ENCODE measurements at places on chromosomes 3 and 15.
A peak's percentile ranks its signal among the peaks of the same experiment; 100 is the strongest.

GRCh38 chr3:110456001-110456400 lies 615.6 kb upstream of the NECTIN3 start:
- no peak for DNase-seq

DNA sequence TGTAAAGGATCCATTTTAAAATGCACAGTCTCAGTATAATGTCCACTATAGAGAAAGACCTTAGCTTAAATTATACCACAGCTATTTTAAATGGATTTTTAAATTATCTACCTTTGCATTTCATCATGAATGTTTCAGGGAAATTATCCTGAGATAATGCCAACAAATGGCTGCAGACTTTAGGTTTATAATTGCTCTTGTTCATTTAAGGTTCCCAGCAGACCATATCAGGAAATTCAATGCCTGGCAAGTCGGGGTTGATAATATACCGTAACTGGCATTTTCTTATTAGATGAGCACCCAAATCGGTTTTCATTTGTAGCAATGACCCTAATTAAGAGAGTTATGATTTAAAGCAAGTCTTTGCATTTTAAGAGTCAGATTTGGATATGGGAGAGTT lies 227.1 kb upstream of the ARRDC4 start:
- DNase-seq, result no peak

- DNase-seq, result peak; percentile 56
Observed at GRCh38 chr3:44685128-44685800, 27.2 kb upstream of the ZNF502 start.

GRCh38 chr3:37290551-37290950 lies 116.2 kb upstream of the LRRFIP2 start:
- no peak for DNase-seq

GRCh38 chr15:85749261-85750151 lies 45.2 kb downstream of the KLHL25 start:
- no peak for DNase-seq

DNA sequence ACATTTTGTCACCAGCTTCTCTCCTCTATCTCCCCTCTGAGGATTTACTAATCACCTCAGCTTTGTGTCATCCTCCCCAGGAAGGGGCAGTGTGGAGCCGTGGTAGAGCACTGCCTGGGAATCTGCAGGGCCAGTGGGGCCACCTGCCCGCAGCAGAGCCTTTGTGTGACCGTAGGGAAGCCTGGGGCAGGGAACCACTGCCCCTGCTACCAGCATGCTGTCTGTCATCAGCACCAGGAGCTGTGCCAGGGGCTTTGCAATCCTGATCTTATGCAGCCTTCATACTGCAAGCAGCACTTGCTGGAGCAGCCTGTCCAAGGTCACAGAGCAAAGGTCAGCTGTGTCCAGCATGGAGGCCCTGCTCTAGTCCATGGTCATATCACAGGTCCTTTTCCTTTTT lies 170.2 kb upstream of the IL12A start:
- DNase-seq, result no peak

DNA sequence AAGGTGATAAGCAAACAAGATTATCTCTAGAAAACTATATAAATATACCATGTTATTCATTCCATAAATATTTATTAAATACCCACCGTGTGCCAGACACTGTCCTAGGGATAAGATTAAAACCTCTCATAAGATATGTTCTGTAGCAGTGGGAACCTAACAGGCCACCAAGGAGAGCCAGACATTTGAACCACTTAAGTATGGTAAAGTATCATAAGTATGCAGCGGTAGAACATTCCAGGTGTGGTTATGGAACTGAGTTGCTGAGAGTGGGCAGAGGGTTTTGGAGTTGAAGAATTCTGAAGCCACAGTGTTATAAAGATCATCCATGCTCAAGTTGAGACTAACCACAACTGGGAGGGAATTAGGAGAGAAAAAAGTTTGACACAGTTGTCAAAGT lies 14.7 kb downstream of the FILIP1L start:
- no peak for DNase-seq

DNA sequence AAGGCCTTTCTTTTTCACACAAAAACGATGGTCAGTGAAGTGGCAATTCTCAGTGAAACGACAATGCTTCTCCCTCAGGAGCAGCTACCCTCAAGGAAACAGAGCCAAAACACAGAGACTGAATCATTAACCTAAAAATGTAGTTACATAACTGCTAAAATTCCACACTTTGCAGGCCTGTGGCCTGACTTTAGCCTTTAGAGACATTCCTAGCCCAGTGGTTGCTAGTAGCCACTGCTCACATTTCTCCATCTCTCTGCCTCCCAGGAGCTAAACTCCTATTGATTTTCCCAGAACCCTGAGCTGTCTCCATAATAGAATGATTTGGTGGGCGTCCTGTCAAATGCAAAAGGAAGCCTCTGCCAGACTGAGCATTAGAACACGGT lies 630.1 kb upstream of the KCNMB2 start:
- no peak for DNase-seq

- DNase-seq, result no peak
Observed at GRCh38 chr3:99549957-99550603, 88.3 kb upstream of the COL8A1 start.

DNA sequence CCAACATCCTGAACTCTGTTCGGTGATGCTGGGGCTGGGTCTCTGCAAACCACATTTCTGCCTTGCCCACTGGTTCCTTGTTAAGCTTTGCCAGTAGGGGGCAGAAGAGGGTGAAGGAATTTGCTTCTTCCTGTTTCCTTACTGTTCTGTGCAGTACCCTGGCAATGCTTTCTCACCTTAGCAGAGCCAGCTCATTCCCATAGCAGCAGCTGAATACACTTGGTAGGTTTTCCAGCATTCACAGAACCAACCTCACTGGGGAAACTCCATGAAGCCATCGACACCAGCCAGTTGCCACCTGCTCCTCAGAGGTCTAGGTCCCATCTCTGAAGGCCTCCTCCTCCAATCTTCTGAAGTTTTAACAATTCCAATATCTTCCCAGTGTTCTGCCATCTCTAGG lies 308.4 kb downstream of the PDCD6IP start:
- DNase-seq, result no peak

DNA sequence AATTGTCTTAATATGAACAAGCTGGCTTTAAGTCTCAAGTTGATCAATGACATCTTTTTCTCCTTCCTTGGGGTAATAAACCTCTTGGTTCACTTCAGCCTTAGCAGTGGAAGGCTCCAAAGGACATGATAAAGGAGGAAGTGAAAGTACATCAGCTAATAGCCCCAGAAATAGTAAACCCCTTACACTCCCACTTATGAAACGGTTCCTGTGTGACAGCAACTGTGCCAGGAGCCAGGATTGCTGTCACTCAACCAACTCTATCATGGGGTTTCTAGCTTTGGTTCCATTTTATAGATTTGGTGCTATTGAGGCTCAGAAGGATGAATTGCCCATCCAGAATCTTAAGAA lies 216.7 kb downstream of the ABHD5 start:
- no peak for DNase-seq

DNA sequence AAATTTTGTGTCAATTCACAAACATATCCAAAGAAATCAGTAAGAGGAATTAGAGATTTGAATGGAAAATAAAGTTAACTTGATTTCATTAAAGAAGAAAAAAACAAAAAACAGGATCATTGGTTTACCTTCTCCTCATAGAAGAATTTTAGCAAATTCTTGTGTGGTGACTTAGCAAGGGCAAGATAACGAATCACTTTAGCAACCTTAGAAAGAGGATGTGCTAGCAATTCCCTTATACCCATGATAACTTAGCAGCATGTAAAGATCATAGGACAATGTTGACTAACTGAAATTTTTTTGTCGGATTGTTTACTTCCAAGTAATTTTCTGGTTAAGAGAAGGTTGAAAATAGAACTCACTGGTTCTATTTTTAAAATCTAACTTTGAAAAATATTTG lies 609.3 kb downstream of the GBE1 start:
- DNase-seq, result no peak

DNA sequence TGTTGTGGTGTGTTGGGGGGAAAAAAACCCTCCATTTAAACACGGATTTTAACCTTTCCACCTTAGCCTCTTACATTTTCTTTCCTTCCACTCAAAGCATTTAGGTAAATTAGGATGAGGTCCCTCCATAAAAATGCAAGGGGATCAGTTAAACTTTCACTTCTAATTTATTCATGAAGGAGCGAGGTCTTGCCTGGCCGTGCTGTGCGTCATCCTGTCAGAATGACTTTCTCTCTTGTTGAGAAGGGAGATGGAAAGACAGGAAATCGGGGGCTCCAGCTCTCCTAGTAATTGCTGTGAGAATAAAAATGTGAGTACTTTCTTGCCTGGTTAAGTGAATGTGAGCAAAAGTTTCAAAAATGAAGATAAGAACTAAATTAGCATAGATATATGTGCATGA lies 962.3 kb upstream of the NR2F2 start:
- no peak for DNase-seq

DNA sequence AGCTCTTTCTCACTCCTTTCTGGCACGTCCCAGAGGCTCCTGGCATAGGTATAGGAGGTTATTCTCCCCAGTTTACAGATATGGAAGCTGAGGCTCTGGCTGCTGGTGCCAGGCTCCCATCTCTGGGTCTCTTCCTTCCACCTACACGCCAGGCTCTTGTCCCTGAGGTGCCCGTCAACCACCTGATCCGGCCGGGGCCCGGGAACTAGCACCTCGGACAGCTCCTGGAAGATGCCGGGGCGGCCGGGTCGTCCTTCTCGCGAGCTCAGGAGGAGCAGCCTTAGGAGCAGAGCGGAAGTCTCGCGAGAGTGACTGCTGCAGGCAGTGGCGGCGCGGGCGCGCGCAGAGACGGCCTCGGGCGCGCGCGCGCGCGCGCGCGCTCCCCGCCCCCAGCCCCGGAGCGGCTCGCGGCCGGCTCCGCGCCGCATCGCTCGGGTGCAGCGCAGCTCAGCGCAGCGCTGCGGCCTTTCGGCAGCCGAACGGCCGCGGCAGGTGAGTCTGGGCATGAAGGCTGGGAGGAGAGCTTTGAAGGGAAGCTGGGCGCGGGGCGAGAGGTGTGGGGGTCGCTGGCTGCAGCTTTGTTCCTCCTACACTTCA lies at the start of gene SCAMP5:
TSS of gene SCAMP5 (plus strand) at position 382 of the 597 bp plus-strand sequence. CDS start 16,277 bp downstream, outside the sequence.
- peak; percentile 93 for DNase-seq

DNA sequence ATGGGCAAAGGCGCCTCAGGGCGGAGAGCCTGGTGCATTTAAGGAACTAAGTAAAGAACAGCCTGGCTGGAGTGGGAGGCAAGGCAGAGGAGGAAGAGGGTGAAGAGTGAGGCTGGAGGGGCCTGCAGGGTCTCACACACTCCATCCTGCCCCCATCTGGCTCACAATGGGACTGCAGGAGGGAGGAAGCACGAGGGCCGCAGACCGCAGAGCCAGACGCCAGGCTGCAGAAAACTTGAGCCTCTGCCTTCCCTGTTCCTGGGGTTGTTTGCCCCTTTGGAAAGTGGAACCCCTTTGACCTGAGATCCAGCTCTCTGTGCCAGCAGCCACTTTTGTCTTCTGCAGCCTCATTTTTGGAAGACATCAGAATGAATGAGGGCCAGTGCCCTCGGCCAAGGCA lies 138.0 kb downstream of the SRGAP3 start:
- no peak for DNase-seq

- DNase-seq, result no peak
Observed at GRCh38 chr3:155153242-155154186, 73.4 kb downstream of the MME start.

All from CD4-positive, alpha-beta T cell treated with Interleukin-17A for 1 hour (primary cell).